ENCODE measurements at places on chromosomes 12 and 14.

DNA sequence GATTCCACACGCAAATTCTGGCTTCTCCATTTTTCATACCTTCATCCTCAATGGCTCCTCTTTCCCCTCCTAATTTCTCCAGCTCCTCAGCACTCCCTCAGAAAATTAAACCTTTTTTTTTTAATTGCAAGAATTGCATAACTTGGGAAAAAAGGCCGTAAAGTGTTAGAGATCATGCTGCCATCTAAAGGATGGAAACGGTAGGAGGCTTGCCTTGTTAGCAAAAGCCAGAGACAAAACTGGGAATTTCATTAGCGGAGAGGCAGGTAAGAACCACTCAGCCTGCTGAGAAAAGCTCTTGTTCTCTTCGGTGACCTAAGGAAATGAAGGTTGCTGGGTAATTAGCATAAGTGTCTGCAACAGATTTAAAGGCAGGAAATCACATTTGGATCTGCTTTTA lies 204.3 kb downstream of the AEBP2 start:
- DNase-seq, result peak; percentile 34

GRCh38 chr14:74577247-74577947 lies 34.6 kb downstream of the LTBP2 start:
- no peak for DNase-seq

DNA sequence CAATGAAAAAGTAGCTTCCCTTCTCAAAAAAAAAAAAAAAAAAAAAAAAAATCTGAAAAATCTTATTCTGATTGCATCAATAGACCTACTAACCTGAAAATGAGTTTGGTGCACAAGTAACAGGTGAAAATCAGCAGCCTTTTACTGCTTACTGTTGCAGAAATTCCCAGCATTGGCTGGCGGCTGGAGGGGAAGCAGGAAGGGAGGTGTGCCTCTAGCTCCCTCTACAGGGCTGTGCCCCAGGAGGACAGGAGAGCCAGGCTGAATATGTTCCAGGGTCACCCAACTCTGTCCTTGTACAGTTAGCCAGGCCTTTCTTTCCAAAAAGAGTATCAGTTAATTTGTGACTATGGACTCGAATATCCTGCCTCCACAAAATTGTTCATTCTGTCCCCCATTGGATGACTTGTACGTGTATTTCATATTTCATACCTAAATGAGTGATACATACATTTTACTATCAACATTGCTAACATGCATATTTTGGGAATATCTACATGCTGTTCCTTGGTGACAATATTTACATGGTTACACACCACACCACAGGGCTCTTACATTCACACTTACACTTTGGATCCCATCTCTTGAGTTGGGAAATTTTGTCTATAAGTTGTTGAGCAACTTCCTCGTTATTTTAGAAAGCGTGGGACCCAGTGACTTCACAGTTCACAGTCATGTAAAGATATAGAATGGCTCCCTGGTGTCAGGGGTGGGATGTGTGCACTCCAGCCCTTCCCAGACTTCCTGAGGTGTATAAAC lies 124.8 kb downstream of the SAMD4A start:
- DNase-seq, result peak; percentile 54

- DNase-seq, result peak; percentile 78
Observed at GRCh38 chr14:54566410-54567223, at the start of gene SAMD4A. Gene SAMD4A, plus strand, starts transcription at chr14:54567128. Its CDS starts 789 bp downstream, at chr14:54567917.

GRCh38 chr14:24690492-24690891 lies 56.5 kb upstream of the GZMB start:
- no peak for DNase-seq

GRCh38 chr12:29769162-29769858 lies 14.4 kb downstream of the TMTC1 start:
- DNase-seq, result no peak

- no peak for DNase-seq
Observed at GRCh38 chr14:74902941-74903705, 19.9 kb downstream of the RPS6KL1 start.

DNA sequence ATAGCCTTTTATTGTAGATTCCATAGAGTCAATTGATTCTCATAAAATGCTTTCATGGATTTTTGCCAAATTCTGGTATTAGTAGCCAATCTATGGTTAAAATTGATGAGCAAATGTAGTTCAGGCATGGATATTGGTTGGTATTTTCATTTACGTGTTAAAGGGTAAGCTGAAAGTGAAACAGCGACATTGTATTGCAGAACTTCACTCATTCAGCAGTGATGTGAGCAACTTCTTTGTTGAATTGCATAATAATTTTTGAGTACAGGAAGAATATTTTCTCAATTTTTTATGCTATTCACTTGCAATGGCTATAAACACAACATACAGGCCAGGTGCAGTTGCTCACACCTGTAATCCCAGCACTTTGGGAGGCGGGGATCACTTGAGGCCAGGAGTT lies 24.2 kb upstream of the FAM222A start:
- DNase-seq, result no peak

- no peak for DNase-seq
Observed at GRCh38 chr12:8996682-8997405, 7.5 kb downstream of the KLRG1 start.

DNA sequence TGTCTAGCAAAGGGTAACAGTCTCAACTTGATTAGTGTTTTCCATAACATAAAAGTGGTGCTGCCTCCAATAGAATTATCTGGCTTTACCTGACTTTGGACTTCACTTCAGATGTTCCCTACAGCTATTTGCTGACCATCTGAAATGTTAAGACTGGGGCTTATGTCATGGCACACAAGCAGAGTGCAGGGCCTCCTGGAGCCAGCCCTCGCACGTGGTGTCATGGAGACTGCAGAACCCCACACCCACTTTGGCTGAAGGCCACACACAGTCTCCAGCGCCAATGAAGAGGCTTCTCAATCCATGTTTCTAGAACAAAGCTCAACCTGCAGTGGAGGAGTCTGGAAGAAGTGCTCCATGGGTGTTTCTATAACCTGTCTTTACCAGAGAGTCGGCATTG lies 169.6 kb upstream of the FRMD6 start:
- DNase-seq, result no peak

DNA sequence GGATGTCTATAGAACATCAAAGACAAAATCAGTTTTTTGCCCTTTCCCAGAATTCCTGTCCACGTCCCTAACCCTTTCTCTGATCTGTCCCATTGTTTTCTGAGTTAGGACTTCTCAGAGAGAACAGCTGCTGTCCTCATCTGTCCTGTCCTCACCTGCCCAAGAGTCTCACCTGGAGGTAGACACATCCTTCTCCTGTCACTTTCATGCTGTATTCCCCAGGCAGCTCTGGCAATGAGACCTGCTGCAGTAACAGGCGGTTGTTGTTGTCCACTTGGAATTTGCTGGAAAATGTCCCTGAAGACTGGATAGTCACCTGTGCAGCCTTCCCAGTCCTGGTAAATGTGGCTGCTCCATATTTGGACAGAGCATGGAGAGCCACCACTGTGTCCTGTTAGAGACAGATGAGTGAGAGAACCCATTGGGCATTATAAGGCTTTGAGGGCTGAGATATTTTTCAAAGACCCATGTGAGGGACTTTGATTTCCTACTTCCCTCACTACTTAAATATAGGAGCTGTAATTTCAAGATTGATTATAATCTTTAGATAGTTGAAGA lies 43.2 kb downstream of the A2M start:
- DNase-seq, result no peak

- no peak for DNase-seq
Observed at GRCh38 chr14:69877492-69877891, 1.7 kb upstream of the SMOC1 start.

DNA sequence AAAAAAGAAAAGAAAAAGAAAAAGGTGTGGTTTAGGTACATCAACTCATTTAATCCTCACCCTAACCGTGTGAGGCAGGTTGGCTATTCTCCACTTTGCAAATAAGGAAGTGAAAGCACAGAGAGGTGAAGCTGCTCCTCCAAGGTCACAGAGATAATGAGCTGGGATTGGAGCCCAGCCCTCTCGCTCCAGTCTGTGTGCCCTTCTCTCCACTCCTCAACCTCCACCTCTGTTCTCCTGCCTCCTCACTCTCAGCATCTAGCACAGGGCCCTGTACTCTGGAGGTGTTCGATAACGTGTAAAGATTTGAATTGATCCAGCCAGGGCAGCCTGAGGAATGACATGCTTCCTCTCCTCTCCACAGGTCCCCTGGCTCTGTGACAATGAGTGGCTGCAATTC lies 502.3 kb downstream of the TMEM132D start:
- DNase-seq, result no peak

DNA sequence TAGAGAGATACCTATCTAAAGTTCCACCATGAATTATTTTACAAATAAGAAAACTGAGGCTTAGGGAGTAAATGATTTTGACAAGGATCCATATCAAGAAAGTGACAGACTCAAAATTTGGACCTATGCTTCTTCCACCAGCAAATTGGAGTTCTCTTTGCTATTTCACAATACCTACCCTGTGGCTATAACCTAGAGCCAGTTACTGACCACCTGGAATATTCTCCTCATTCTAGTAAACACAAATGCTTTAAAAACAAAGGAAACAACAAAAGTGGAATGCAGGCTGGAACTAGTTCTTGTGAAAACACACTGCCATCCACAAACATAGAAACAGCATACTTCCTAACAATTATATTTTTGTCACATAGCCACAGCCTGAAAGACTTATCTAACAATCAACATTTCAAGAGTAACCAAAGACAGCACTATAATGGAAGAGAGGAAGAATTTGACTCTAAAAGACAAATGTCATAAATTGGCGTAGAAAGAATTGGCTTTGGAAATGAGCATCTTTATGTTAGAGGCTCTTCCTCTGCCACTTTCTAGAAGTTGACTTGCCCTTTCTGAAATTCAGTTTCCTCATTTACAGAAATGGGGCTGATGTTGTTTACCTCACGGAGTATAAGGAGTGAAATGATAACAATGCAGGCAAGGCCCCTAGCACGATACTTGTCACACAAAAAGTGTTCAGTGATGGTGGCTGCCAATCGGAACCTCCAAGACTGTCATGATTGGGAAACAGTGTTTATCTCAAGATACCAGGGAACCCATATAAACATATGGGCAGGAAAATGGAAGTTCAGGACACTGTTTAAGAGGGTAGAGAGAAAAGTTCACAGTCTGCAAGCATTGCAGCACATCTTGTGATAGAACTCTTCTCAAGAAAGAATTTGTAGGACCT lies 138.6 kb upstream of the LGR5 start:
- DNase-seq, result no peak

GRCh38 chr14:55121628-55122439 lies 7.2 kb upstream of the LGALS3 start:
- DNase-seq, result no peak

DNA sequence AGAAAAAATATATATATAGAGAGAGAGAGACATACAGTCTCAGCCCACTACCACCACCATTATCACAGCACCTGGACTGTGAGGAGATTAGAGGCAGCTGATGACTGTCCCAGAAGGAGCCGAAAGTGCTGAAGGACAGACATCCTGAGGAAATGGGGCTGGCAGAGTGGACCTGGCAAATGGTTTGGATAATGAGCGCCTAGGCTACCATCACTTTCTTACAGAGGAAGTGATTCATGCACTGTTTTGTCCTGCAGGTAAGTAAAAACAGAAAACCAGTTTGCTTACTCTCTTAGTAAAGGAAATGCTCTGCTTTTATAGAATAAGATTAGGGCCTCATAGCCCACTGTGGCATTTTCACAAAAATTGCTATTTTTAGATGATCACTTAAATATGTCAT lies 28.6 kb upstream of the DNM1L start:
- DNase-seq, result no peak

DNA sequence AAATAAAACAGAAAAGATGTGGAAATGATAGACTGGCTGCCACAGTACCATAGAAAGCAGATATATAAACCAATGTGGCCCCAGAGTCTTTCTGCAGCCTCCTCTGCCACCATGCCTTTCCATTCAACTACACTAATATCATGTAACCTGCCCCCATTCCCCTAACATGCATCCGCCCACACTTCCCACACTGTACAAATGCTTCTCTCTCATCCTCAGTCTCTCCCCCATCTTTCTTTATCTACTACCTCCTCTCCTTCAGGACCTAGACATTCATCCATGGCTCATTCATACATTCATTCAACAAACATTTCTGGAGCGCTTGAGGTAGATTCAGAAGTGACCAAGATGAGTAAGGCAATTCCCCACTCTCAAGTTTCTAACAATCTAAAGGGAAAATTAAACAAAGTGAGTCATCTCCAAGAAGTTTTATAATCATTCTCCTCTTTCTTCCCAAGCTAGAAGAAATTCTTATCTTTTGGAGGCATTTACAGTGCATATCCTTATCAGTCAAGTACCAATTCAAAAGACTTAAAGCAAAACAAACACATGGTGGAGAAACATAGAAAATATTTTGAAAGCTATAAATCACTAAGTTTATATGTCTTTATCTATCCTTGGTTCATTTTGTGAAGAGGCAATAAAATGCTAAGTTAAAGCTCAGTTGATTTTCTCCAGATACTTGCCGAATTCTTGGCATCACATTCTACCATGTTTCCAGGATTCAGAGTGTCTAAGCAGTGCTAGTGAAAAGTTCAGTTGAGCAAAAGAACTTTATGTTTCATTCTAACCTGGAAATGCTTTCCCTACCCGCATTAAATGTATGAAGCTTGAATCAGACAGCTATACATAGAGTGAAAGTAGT lies 70.5 kb upstream of the FRMD6 start:
- DNase-seq, result peak; percentile 21

GRCh38 chr14:53168786-53169185 lies 15.7 kb upstream of the DDHD1 start:
- DNase-seq, result no peak

GRCh38 chr12:117119592-117120198 lies 20.5 kb upstream of the TESC start:
- no peak for DNase-seq

GRCh38 chr14:104140463-104141331 lies 2.3 kb downstream of the KIF26A start:
- no peak for DNase-seq

DNA sequence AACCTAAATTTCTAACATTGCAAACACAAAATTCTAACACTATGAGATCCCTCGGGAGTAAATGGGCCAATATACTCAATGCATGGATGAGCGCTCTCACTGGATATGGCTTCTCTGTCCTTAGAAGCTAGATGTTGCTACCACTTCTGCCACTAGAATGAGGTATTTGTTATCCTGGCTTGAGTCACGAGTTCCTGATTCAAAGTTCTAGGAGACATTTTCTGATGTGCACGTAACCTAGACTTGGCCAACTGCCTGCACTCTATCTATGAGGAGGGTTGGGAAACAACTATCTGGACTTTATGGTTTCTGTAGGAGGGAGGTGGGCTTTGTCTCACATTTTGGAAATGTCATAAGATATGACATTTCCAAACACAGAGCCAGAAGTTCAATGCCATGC lies 37.6 kb downstream of the FERMT2 start:
- DNase-seq, result no peak

DNA sequence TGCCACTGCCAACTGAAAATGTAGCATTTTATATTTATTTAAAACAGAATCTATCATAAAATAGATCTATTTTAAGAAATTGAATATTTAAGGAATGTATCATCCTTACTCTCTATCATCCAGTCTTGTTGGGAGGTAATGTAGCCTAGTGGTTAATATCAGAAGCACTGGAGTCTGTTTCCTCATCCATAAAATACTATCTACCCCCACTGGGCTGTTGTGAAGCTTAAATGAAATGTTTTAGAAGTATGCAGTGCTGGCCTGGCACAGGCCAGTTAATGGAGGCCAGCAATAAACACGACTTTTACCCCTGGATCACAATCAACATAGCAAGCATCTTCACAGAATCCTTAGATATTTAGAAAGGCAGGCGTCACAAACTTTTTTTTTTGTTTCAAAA lies 188.0 kb downstream of the CAND1 start:
- DNase-seq, result no peak

- no peak for DNase-seq
Observed at GRCh38 chr14:20486684-20487395, 17.6 kb downstream of the PNP start.

All from hepatic stellate cell (primary cell).